Activated CD4-positive, CD25-positive, alpha-beta regulatory T cell treated with anti-CD3 and anti-CD28 coated beads, Interleukin-2, amount 50 U/mL, for 24 hours (primary cell): ENCODE measurements at places on chromosomes 1 and 21.

DNA sequence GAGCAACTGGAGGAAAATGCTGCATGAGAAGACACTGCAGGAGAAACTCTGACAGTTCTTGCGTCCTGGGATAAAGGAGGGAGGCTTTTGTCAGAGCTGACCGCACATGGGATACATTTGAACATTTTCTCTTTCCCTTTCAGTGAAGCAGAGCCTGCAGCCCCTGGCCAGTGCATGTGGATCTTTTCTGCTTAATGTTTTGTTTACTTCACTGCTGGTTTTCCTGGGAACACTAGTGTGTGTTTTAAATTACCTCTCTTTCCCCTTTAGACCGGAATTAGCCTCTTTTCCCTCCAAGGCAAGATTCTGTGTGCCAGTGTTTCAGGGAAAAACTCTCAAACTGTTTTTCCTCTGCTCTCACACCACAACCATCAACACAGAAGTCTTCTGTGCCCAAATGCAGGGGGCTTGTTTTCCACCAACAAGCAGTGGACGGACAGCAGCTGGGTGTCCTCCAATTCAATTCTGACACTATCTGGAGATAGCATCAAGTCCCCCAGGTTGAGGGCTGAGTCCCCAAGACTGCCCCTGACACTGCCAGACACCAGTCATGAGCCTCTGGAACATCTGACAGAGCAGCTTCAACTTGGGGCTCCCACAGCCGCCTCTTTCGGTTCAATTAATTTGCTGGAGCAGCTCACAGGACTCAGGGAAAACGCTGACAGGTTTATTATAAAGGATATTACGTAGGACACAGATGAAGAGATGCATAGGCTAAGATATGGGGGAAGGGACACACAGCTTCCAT, 136.2 kb downstream of the RHOU start:
- no peak for ATAC-seq

DNA sequence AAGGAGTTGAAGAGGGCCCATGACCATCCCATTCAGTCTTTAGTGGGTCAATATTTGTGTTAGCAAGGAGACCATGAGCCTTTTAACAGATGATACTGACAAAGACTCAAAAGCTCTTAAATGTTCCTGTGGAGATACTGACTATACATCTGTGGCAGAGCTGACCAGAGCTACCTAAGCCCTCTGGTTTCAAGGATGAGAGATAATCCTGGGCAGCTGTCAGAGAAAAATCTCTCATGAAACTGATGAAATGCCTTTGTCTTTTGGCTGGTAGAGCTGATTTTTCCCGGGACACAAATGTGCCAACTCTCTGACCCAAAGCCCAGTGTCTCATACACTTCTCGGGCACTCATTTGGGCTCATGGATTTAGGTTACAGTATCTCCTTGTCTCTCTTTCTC, 100.9 kb downstream of the XCL2 start:
- no peak for ATAC-seq

DNA sequence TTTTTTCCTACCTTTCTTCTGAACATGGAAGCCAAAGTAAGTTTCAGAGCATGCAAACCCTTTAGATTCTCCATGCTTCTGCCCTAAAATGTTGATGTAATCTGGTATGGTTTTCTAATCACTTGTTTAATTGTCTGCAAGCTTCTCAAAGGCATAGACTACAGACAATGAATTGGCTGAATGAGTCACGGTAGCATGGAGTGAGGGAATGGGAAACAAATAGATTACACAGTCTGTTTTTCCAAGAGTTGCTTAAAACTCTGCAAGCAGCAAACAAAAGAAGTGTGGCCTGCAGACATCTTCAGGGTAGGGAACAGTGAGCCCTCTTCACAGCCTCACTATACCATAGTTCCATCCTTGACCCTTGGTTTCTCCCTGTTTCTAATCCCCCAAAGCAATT, 326.0 kb downstream of the BARHL2 start:
- no peak for ATAC-seq

DNA sequence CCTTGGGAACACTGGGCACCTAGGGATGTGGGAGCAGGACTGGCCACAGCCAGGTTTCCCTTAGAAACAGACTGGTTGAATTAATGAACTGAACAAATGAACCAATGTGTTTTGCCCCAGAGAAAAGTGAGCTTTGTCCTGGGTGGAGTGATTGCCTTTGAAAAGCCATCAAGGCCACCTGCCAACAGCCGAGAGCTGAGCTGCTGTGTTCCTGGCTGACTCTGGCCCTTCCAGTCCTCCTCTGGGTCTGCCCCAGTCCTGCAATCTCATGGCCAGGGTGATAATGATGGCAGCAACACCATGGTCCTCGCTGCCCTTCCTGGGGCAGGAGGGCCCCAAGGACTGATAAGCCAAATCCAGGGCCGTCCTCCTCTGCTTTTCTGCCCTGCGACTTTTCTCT, 18.2 kb upstream of the GJA9 start:
- no peak for ATAC-seq

GRCh38 chr1:217953922-217954321, 322.8 kb downstream of the SPATA17 start:
- ATAC-seq = no peak

GRCh38 chr1:11045428-11046269, 1.4 kb downstream of the MASP2 start:
- no peak for ATAC-seq

GRCh38 chr1:28371010-28371377, 1.5 kb downstream of the PHACTR4 start:
- no peak for ATAC-seq

- no peak for ATAC-seq
Observed at GRCh38 chr1:20870718-20871117, 83.6 kb upstream of the HP1BP3 start.

- no peak for ATAC-seq
Observed at GRCh38 chr1:197093226-197093885, 26.3 kb upstream of the F13B start.

DNA sequence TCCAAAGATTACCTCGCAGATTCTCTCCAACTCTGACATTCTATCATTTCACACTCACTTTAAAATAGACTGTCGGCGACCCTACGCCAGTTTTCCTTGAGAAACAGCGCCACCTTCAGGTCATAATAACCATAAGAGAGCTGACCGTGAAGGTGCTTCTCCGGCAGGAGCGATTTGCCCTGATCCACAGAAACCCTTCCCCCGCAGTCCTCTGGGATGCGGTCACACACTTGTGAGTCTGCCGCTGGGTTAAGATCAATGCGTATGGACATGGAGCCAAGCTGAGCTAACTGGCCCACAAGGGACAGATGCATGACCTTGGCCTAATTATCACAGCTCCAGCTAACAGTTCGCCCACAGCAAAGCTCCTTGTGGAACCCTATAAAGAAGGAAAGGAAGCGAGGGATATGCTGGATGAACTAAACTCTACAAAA, 32.8 kb upstream of the IFNAR2 start:
- no peak for ATAC-seq

- no peak for ATAC-seq
Observed at GRCh38 chr1:30880678-30881318, 27.8 kb downstream of the SDC3 start.
